MCF 10A (cell line): ENCODE measurements at places on chromosomes 4 and X.

- no peak for DNase-seq
- H3K4me3 ChIP-seq = no peak overlapping the region
- no peak overlapping the region for H3K27ac ChIP-seq
- H3K27me3 ChIP-seq = no peaks in the 10 kb centered on the region
Measured at GRCh38 chr4:102168580-102168979, 176.7 kb downstream of the SLC39A8 start.

- H3K27ac ChIP-seq = no peak overlapping the region
- H3K27me3 ChIP-seq = peaks cover 11% of the 10 kb centered on the region
- H3K36me3 ChIP-seq = no peaks in the 10 kb centered on the region
- no peaks in the 10 kb centered on the region for H3K4me1 ChIP-seq
- no peak overlapping the region for H3K4me3 ChIP-seq
- no peak for DNase-seq
Measured at GRCh38 chrX:132933170-132933569, 25.3 kb downstream of the HS6ST2 start.

DNA sequence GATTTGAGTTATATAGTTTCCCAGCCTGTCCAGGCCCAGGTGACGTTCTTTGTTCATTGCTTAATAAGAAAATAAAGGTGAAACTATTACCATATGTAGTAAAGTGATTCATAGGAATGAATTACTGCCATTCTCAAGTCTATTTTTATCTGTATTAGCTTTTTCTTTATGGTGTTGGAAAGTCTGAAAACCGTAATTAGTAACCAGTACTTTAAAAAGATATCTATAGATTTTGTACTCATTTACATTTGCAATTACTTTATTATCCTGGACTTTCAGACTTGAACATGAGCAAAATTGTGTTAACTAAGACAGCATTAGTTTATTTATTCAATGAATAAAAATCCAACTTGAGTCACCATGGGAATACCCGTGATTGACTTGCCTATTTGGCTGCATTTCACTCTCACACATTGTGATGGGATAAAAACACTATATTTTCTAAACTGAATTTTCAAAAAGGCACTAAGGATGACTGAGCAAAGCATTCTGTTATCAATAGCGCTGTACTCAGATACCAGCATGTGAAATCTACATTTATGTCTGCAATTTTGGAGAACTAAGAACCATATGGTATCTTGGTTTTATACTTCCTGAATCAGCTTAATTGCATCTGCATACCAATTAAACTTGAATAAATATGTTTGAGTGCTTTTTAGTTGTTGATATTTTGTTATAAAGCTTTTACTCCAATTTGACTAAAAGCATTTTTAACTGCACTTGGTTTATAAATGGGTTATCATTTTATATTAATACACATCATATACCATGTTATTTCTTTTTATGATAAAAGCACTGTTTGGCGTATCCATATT, 154.6 kb downstream of the CCSER1 start:
- no peak overlapping the region for H3K27ac ChIP-seq
- H3K27me3 ChIP-seq = no peaks in the 10 kb centered on the region
- no peaks in the 10 kb centered on the region for H3K4me1 ChIP-seq
- no peak for DNase-seq

- no peak for DNase-seq
- H3K36me3 ChIP-seq = peaks cover 9% of the 10 kb centered on the region
- H3K27me3 ChIP-seq = no peaks in the 10 kb centered on the region
- H3K27ac ChIP-seq = peak overlapping the region; percentile 58
Measured at GRCh38 chrX:3712870-3713224, 602 bp downstream of the PRKX start.

DNA sequence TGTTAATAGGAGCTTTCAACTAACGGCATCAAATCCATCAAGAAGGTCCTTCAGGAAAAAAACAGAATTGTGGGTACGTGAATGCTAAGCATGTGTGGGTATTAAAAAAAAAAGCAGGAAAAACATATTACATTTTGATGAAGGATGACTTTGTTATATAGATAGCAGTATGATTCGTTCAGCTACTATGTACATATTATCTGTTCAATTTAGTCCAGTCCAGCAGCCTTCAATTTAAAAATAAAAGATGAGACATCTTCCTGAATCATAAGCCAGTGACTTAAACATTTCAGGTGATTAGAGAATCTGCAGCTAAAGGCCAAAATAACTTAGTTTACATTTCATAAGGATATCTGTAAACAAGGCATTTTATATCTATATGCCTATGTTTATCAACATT, 63.4 kb downstream of the LCORL start:
- H3K27ac ChIP-seq = no peak overlapping the region
- H3K36me3 ChIP-seq = peaks cover 33% of the 10 kb centered on the region
- DNase-seq = no peak
- H3K27me3 ChIP-seq = no peaks in the 10 kb centered on the region

- no peaks in the 10 kb centered on the region for H3K27me3 ChIP-seq
- peaks cover 11% of the 10 kb centered on the region for H3K4me1 ChIP-seq
- peak; percentile 86 for DNase-seq
- peak overlapping the region; percentile 50 for H3K4me3 ChIP-seq
Measured at GRCh38 chr4:84632092-84632491, 49.2 kb downstream of the CDS1 start.

DNA sequence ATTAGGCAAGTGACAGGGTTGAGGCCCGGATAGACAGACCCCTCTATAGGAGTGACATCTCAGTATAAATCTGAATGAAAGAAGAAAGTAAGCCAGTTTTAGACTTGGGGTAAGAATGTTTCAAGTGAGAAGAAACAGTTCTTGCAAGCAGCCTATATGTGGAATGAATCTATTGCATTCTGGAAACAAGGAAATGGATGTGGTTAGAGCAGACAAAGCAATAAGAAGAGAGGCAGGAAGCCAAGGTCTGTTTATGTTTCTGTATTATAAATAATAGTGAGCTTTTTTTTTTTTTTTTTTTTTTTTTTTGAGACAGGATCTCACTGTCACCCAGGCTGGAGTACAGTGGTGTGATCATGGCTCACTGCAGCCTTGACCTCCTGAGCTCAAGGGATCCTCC, 255.8 kb downstream of the UNC5C start:
- H3K27me3 ChIP-seq = no peaks in the 10 kb centered on the region
- no peak for DNase-seq
- H3K27ac ChIP-seq = no peak overlapping the region

- no peak for DNase-seq
- H3K27ac ChIP-seq = no peak overlapping the region
- H3K4me1 ChIP-seq = no peaks in the 10 kb centered on the region
- no peaks in the 10 kb centered on the region for H3K36me3 ChIP-seq
- no peaks in the 10 kb centered on the region for H3K27me3 ChIP-seq
- no peak overlapping the region for H3K4me3 ChIP-seq
Measured at GRCh38 chr4:151885123-151885522, 124.3 kb upstream of the GATB start.

GRCh38 chrX:12401252-12401651, 263.0 kb downstream of the FRMPD4 start:
- no peaks in the 10 kb centered on the region for H3K27me3 ChIP-seq
- no peaks in the 10 kb centered on the region for H3K36me3 ChIP-seq
- no peak overlapping the region for H3K27ac ChIP-seq
- peaks cover 11% of the 10 kb centered on the region for H3K4me1 ChIP-seq

GRCh38 chrX:134171661-134172587, 65.1 kb upstream of the CCDC160 start:
- no peak overlapping the region for H3K4me3 ChIP-seq
- peaks cover 48% of the 10 kb centered on the region for H3K27me3 ChIP-seq
- no peaks in the 10 kb centered on the region for H3K36me3 ChIP-seq
- no peak overlapping the region for H3K27ac ChIP-seq

- DNase-seq = no peak
- peaks cover 5% of the 10 kb centered on the region for H3K4me1 ChIP-seq
- H3K27ac ChIP-seq = no peak overlapping the region
- H3K27me3 ChIP-seq = no peaks in the 10 kb centered on the region
- no peaks in the 10 kb centered on the region for H3K36me3 ChIP-seq
Measured at GRCh38 chrX:10501611-10502010, 118.8 kb downstream of the MID1 start.

GRCh38 chrX:40205471-40205870, 107.7 kb upstream of the BCOR start:
- H3K4me3 ChIP-seq = no peak overlapping the region
- no peak overlapping the region for H3K27ac ChIP-seq
- H3K27me3 ChIP-seq = peaks cover 19% of the 10 kb centered on the region

GRCh38 chr4:183888564-183888963, 16.5 kb upstream of the STOX2 start:
- no peak for DNase-seq
- H3K4me1 ChIP-seq = no peaks in the 10 kb centered on the region
- no peaks in the 10 kb centered on the region for H3K27me3 ChIP-seq
- no peak overlapping the region for H3K4me3 ChIP-seq
- H3K36me3 ChIP-seq = no peaks in the 10 kb centered on the region

DNA sequence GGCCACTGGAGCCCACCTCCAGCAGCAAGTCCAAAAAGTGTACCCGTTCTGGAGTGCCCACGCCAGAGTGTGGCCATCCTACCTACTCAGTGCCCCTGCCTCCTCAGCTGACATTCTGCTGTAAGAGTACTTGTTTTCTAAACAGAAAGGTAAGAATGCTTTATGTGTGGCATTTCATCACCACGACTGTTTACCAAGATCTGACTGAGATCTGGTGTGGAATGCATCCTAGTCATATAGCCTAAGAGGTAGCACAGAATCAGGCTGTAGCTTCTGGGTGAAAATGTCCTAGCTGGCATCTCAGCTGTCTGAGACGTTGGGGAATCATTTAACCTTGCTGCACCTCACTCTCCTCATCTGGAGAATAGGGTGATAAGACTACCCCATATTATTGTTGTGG, 638.7 kb upstream of the TENM3 start:
- H3K4me3 ChIP-seq = no peak overlapping the region
- no peak for DNase-seq
- no peaks in the 10 kb centered on the region for H3K36me3 ChIP-seq
- H3K27me3 ChIP-seq = no peaks in the 10 kb centered on the region

DNA sequence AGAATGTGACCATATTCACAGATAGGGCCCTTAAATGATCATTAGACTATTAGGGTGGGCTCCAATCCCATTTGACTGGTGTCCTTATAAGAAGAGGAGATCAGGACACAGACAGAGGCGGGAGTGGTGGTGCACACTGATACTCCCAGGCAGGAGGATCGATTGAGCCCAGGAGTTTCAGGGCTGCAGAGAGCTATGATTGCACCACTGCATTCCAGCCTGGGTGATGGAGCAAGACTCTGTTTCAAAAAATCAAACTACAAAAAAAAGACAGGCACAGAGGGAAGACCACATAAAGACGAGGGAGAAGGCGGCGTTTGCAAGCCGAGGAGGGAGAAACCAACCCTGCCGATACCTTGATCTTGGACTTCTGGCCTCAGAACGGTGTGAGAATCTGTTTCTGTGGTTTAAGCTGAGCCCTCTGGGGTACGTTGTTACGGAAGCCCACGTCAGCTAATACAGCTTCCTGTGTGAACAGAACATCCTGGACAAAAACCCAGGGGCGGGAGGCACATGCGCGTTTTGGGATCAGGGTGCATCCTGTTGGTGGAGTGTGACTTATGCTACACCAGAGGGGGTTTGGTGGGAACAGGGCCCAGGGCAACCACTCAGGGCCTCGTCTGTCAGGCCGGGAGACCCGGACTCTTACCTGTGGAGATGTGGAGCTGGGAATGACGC, 211.8 kb upstream of the PSAPL1 start:
- peaks cover 30% of the 10 kb centered on the region for H3K4me1 ChIP-seq
- no peak overlapping the region for H3K27ac ChIP-seq
- H3K36me3 ChIP-seq = no peaks in the 10 kb centered on the region
- H3K27me3 ChIP-seq = no peaks in the 10 kb centered on the region
- no peak overlapping the region for H3K4me3 ChIP-seq
- no peak for DNase-seq

DNA sequence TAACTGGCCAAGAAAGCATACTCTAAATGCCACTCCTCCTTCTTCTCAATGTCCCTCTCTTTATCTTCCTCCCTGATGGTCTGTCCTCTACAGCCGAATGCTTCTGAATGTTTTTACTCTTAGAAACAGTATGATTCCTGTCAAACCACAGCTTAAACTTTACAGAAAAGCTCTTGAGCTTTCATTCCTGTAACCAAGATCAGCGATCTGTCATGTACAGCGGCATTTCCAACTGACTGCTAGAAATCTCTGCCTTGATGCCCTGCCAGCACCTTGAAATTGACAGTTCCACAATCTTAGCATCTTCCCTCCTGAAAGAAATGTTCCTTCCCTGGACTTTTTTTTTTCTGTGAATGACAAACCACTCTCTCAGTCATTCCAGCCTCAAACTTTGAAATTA, 11.5 kb upstream of the GATB start:
- no peaks in the 10 kb centered on the region for H3K36me3 ChIP-seq
- peaks cover 11% of the 10 kb centered on the region for H3K27me3 ChIP-seq
- no peaks in the 10 kb centered on the region for H3K4me1 ChIP-seq

DNA sequence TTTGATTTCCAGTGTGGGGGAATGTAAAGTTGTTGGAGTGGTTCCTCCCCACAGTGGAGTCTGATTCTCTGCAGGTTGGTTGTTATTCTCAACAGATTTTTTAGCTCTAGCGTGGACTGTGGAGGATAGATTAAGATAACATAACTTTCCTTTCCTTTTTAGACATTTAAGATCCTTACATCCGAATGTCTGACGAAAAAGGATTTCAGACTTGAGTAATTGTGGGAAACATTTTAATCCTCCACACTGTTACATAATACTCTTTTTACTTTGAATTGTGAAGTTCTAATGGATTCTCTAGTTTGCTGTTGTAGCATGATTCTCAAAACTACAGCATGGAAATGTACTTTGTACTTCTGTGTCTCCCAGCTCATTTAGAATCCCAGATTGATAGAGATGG, 107.8 kb downstream of the ARHGAP10 start:
- H3K4me3 ChIP-seq = no peak overlapping the region
- H3K27me3 ChIP-seq = no peaks in the 10 kb centered on the region
- H3K27ac ChIP-seq = no peak overlapping the region
